NCI-H2227 treated with DMSO at 0.1 percent for 48 hours (cell line): ENCODE measurements at places on chromosomes 16 and 17.

- no peak for DNase-seq
These were observed 129.8 kb downstream of the ZNF423 start for GRCh38 chr16:49726155-49726554.

DNA sequence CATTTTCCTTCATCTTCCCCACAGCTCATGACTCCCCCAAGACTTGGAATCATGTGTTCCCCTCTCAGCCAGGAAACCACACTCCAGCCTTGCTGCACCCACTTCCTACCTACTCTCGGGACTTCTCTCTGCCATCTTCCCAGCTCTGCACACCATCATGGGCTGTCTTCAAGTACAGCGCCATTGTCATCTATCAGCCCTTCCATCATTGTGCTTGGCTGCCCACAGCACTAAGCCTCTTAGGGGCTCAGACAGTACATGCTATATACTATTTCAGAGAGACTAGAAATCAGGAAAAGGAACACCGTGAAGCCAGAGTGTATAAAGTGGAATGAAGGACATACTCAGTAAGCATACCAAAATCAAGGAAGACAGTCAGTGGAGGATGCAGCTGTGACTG lies 64.7 kb downstream of the CDH11 start:
- DNase-seq: no peak

DNA sequence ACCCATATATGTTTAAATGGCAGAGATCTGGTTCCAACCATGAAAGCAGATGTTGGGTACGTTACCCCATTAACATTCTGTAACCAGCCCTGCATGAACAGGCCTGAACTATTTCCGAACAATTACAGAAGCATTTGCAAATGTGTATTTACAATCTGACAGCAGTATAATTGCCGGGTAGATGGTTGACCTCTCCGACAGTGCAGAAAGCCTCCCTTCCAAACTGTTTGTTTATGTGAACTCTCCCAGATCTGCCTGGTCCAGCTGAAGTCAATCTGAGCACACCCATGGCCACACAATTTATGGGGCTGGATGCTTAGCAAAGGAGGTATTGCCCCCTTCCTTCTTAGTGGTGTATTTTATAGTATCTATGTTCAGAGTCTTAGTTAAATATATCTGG lies 21.8 kb downstream of the NUDT7 start:
- DNase-seq: no peak

DNA sequence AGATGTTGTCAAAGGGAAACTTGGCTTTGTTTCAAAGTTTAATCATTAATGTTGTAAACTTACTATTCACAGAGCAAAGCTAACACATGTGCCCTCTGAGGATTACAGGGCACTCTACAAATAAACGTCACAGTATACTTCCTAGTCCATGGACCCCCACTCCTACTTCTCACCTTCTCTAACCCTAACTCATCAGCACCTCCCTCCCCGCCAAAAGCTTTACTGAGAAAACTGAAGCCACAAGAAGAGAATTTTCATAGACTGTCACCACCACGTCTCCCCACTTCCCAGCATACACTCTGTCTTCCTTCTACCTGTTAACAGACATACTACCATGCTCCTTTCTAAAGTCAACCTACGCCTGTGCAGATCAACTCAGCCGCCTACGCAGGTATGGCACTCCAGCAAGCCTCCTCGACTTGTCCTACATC lies 29.0 kb downstream of the HELZ start:
- no peak for DNase-seq

- DNase-seq: no peak
These were observed 288.3 kb upstream of the RBFOX1 start for GRCh38 chr16:7044331-7044730.

GRCh38 chr17:46922804-46923635 lies at the start of gene GOSR2:
Gene GOSR2 (plus strand): TSS chr17:46923160. CDS start chr17:46923193, 33 bp downstream.
- DNase-seq: peak; percentile 97
